ENCODE measurements at places on chromosomes 7 and 10. TPM values are rescaled to one million over a fixed set of nuclear protein-coding genes. Genes with fewer than 3 reads are reported as not detected.

DNA sequence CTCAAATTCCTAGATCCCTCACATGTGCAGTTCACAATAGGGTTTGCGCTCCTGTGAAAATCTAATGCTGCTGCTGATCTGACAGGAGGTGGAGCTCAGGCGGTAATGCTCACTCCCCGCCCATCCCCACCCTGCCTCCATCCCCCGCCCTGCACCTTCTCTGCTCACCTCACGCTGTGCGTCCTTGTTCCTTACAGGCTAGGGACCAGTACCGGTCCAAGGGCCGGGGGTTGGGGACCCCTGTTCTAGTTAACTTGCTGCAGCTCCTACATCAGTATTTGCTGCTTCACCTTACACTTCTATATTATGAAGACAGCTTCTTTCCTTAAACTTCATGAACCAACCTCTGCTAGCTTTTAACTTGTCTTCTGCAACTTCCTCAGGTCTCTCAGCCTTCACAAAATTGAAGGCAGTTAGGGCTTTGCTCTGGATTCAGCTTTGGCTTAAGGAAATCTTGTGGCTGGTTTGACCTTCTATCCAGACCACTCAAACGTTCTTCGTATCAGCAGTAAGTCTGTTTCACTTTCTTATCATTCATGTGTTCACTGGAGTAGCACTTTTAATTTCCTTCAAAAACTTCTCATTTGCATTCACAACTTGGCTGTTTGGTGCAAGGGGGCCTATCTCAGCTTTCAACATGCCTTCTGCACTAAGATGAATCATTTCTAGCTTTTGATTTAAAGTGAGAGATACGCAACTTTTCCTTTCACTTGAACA, 1.7 kb upstream of the TNKS2 start:
- peak; percentile 76 for DNase-seq

DNA sequence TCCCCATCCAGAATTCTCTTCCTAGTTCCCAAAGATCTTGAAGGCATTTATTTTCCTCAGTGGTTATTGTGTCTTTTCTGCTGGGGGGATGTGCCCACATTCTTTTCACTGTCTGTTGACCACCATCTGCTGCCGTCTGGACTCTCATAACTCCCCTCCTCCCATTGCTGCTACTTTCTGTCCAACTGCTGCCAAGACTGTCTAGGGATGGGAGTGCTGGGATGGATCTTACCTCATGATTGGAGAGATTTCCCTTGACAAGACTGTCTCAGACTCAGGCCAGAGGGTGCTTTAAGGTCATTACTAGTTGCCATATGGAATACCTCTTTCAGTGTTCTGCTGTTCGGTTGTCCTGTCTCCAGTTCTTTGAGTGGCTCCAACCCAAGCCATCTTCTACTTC, 141.6 kb downstream of the C1GALT1 start:
- DNase-seq: no peak

GRCh38 chr10:80498833-80499741, 38.6 kb upstream of the SH2D4B start:
- DNase-seq: peak; percentile 77

DNA sequence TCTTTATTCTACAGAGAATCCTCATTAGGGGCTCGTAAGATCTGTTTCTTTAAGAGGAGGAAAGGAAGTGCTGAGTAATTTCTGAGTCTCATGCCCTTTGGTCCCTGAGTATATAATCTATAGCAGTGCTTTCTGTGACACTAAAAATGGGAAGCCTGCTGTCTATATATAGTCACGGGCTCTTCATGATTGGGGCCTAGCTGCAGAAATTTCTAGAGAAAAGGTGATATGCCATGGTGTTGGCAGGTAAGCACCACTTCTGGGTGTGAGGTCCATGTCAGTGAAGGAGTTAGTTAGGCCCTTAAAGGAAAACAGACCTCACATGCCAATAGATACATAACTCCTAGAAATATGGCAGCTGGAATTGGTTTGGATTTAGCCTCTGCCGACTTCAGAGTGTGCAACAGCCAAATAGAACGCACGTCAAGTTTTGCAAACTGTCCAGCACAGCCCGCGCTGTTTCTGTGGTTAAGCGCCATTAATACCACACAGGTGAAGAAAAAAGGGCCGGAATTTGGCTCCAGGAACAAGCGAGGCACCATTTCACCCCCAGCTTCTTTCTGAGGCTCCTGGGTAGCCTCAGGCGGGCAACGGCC, 123.2 kb downstream of the TACC2 start:
- DNase-seq: no peak

DNA sequence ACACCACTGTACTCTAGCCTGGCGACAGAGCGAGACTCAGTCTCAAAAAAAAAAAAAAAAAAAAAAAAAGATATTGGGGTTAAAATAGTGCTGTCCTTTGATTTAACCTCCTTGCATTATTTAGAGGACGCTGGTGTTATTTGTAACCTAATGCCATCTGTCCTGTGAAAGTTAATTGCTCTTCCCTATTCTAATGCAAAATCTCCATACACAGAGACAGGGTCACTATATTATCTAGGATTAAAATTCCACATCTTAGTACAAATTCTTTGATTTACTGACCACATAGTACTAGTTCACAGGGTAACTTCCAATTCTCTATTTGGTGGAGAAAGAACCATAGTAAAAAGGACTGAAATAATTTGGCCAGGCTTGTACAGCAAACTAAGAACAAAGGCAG, 184.2 kb upstream of the STEAP4 start:
- no peak for DNase-seq

- no peak for DNase-seq
Measured at GRCh38 chr10:30988831-30989435, 42.7 kb downstream of the ZNF438 start.

- DNase-seq: no peak
Measured at GRCh38 chr7:70619130-70619529, 512.8 kb upstream of the GALNT17 start.

- no peak for DNase-seq
Measured at GRCh38 chr7:42263971-42264370, 27.0 kb upstream of the GLI3 start.

DNA sequence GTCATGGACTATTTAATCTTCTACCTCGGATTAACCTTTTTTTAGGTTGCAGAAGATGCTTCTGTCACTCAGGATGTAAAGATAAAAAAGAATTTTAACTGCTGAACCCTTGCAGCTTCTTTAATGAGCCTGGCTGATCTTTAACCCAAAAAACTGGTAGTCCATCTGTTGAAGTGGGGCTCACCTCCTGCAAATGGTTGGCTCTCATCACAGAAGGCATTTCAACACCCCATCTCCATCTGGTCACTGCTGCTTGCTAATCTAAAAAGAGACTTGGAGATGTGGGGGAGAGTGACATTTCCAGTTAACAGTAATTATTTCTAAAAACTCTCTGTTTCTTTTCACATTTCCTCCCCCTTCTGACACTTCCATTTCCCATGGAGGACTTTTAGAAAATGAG, 208.6 kb downstream of the LHFPL3 start:
- no peak for DNase-seq

GRCh38 chr7:26388256-26388655, 96.6 kb downstream of the SNX10 start:
- DNase-seq: no peak

GRCh38 chr7:159071260-159071659, 73.4 kb downstream of the VIPR2 start:
- DNase-seq: no peak

GRCh38 chr7:80414331-80414730, 97.5 kb downstream of the GNAT3 start:
- no peak for DNase-seq

DNA sequence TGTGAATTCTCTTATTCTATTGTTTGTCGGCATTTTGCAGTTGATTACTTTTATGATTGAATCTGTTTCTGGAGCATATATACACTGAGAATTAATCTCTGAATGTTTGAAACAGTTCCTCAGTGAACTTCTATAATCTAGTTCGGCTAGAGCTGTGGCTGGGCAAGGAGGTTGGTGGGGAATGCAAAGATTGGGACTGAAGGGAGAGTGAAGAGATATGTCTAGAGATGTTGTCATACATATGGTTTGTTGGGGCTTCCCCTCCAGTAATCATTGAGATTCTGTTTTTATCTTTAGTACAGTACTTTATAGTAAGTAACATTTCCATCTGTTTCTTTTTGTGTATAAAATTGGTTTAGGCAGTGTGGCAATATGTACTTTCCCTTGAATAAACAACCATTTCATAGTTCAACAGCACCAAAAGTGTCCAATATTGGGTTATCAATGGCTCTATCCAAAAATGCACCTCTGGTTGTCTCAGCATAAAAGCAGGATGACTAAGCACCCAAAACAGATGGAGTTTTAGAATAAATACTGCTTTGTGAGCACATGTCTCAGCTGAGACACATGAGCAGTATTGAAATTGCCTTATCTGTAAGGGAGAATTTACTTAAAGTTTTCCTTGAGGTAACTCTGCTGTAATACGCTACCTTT, 36.7 kb downstream of the WAC start:
- DNase-seq: no peak

GRCh38 chr10:77756319-77757232, 119.0 kb upstream of the KCNMA1 start:
- DNase-seq: peak; percentile 44

- no peak for DNase-seq
Measured at GRCh38 chr7:100966542-100967291, 2.6 kb upstream of the MUC12 start.

- DNase-seq: peak; percentile 39
Measured at GRCh38 chr10:47260505-47261111, 39.4 kb upstream of the GDF10 start.

- peak; percentile 77 for DNase-seq
Measured at GRCh38 chr7:102390697-102391484, 5.3 kb upstream of the PRKRIP1 start.

DNA sequence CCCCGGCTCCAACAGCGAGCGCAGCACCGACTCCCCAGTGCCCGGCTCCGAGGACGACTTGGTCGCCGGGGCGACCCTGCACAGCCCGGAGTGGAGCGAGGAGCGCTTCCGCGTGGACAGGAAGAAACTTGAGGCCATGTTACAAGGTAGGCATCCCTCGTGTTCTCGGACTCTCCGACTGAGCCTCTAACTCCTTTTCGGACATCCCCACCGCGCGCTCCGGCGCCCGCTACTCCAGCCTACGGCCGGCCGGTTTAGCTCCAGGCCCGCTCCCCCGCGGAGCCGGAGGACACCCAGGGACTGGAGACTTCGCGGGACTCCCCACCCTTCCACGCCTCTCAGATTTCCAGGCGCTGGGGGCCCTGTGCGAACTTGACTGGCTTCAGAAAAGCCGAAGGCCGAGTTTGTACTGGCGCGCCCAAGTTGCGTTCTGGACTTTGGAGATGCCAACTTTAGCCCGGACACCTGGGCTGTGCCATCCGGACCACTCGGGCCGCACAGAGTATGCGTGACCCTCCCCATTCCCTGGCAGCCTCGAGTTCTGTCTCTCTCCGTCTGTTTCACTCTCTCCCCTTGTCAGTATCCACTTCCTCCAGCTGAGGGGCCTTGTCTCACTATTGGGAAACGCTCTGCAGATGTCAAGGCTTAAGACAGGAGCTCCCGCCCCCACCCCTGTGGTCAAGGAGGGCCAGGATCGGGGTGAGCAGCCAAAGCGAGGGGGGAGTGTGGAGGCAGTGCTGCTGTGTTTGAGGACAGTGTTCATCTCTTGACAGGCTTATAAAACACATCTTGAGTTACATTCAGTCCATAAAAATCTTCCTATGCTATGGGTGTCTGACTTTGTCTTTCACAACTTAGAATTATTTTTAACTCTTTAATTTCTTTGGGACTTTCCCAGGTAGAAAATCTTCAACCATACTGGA, 777 bp downstream of the BICC1 start:
- no peak for DNase-seq

DNA sequence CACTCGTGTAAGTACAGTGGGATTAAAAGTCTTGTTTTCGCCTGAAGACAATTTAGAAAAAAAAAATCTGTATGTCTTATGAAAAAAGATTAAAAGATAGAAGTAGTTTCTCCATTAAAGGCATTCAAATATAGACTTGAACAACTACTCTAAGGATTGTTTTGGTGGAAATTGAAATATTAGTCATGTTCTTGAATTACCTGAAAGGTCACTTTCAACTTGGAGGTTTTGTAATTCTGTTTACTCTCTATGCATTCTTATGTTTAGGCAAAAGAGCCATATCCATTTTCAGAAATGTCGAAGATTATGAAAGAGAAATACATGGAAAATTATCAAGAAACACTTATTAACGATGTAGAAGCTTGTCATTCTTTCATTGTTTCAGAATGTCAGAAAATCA, 373.7 kb downstream of the ARL4A start:
- no peak for DNase-seq

- no peak for DNase-seq
Measured at GRCh38 chr10:117419921-117420320, 44.7 kb upstream of the PDZD8 start.

GRCh38 chr10:132183046-132183445, 3.7 kb upstream of the DPYSL4 start:
- DNase-seq: no peak

DNA sequence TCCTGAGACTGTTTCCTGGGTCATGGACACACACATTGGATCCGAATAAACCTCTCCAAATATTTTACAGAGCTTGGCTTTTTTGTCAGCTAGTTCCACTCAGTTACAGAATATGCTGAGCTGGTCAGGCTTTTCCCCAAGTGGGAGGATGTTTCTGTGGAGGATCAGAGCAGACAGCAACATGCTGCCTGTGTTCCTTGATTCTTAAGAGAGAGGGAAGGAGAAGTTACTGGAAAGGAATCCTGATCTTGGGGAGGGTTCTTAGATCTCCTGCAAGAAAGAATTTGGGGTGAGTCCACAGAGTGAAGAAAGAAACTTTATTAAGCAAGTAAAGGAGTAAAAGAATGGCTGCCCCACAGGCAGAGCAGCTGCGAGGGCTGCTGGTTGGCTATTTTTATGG, 76.8 kb upstream of the RPA3 start:
- no peak for DNase-seq

GRCh38 chr7:14637968-14638367, 264.6 kb downstream of the DGKB start:
- no peak for DNase-seq

- peak; percentile 71 for DNase-seq
Measured at GRCh38 chr10:91162495-91163268, 57.8 kb upstream of the PCGF5 start.

The GRM8 gene
- not detected for total RNA-seq

The GPR15LG gene
- not detected for total RNA-seq

The TLL2 gene
- not detected for total RNA-seq

The MSS51 gene
- 4.1 TPM for total RNA-seq

The EMX2 gene
- not detected for total RNA-seq

The DCLRE1A gene
- total RNA-seq: 20.1 TPM

The CH25H gene
- not detected for total RNA-seq

The ITGB8 gene
- total RNA-seq: 0.07 TPM

Data from activated CD8-positive, alpha-beta memory T cell treated with anti-CD3 and anti-CD28 coated beads, Interleukin-2, amount 10 ng/mL, durations not matched to agents 7 days and 5 days (primary cell).